ENCODE measurements at places on chromosomes 12 and 14.

- DNase-seq: no peak
These were observed 14.0 kb downstream of the RNASE2 start for GRCh38 chr14:20969336-20969735.

DNA sequence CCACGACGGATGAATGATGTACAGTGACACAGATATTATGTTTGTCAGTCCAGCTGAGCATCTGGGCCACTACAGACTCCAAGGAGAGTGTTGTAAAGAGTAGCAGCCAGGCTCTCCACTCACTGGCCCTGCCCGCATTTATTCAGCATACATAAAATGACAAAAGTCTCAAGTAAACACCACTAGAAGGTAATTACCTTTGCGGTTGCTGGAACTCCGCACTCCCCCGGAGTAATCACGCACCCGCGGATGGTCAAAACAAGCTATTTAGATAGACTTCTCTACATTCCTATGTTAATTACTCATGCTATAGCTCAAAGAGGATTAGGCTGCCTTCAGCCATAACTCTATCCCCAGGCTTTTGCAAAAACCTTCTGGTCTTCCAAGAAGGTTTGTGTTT is 18.8 kb upstream of the STRAP start:
- peak; percentile 61 for DNase-seq

- DNase-seq: no peak
These were observed 139.8 kb downstream of the KIF26A start for GRCh38 chr14:104278214-104278534.

GRCh38 chr14:47674148-47674542 is 1.3 kb downstream of the MDGA2 start:
- DNase-seq: peak; percentile 41

GRCh38 chr12:47997321-47997720 is 7.0 kb downstream of the COL2A1 start:
- DNase-seq: no peak

Measured in mesenchymal stem cell (in vitro differentiated cells and primary cell).